ENCODE measurements at places on chromosomes 16 and 17. TPM values are rescaled to one million over a fixed set of nuclear protein-coding genes. Genes with fewer than 3 reads are reported as not detected.

GRCh38 chr16:67162506-67163163, 1.9 kb upstream of the HSF4 start:
- DNase-seq, result no peak

GRCh38 chr16:29806641-29807425, 504 bp downstream of the MAZ start:
- DNase-seq, result peak; percentile 81

DNA sequence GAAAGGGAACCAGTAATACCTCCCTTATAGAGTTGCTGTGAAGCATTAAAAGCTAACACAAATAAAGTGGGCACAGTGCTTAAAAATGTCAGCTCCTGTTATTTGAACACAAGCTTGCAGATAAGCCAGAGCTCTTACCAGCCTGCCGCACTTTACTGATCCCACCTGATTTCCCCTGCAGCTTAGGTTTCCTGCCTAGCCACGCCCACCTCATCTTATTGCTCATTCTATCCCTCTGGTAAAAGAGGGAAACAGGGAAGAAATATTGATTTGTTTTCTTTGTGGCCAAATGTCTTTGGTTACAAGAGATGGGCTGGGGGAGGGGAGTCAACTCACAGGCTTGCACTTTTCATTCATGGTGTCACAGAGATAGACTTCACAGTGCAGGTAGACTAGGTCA, 9.6 kb upstream of the GP2 start:
- DNase-seq, result no peak

DNA sequence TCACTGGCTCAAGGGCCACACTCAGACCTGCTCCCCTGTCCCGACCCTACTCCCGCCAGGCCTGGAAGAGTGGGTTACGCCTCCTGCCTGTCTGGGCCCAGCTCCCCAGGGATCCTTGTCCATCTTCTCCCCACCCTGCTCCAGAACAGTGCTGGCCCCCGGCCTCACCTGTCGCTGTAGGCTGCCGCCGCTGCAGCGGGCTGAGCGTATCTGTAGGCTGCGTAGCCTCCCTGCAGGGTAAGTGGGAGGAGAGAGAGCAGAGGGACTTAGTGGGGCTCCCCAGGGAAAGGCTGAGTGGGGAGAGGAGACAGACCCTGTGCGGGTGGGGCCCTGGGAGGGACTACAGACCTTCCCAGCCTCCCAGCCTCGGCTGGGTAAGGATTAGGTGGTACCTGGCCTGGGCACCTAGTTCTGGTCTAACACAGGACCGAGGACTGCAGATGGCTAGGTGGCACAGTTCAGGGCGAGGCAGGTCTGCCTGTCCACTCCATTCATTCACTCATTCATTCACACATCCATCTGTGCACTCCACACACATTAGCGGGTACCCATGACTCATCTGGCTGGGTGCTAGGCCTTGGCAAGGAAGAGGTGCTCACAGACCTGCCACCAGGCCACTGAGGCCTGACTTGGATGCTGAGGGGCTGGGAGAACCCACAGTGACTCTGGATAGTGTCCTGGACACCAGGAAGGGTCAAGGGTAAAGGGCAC, 20.9 kb downstream of the ENGASE start:
- peak; percentile 46 for DNase-seq

- peak; percentile 32 for DNase-seq
Measured at GRCh38 chr17:48259694-48260291, 152.2 kb downstream of the SNX11 start.

DNA sequence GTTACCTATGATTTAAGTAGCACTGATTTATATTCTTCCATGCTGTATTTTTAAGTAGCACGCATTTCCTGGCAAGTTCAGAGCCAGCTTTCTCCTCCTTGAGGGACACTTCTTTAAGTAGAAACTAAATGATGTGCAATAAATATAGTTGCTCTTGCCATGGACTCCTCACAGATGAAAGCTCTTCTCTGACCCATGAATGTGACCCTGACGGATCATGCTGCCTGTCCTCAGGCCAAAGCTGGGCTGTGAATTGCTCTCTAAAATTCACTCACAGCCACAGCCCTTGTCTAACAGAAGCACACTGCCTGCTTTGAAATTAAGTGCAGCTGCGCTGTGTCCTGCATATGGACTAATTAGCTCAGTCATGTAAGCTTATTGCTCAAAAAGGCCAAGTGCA, 438.8 kb downstream of the PMP22 start:
- DNase-seq, result no peak

DNA sequence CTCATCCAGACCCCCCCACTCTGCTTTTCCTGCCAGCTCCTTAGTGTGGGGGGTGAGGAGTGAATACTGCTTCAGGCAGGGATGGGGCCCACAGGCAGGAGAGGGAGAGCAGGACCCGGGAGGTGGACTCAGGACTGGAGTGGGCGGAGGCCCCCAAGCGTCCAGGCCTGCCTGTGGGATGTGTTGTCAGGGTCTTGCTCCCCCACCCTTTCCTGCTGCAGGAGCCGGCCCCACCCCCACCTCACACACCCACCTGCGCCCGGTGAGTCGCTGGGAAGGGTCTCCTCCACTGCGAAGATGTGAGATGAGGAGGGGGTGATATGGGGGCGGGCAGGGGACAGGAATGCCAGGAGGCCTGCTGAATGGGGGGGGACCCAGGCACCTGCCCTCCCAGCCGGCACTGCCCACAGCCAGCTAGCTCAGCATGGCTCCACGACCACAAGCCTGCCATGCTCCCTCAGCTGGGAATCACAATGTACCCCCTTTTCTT, 1.1 kb downstream of the FAM171A2 start:
- DNase-seq, result no peak

- no peak for DNase-seq
Measured at GRCh38 chr16:21645261-21645721, 7.1 kb downstream of the IGSF6 start.

GRCh38 chr16:74742051-74742481, 32.6 kb downstream of the FA2H start:
- DNase-seq, result no peak

DNA sequence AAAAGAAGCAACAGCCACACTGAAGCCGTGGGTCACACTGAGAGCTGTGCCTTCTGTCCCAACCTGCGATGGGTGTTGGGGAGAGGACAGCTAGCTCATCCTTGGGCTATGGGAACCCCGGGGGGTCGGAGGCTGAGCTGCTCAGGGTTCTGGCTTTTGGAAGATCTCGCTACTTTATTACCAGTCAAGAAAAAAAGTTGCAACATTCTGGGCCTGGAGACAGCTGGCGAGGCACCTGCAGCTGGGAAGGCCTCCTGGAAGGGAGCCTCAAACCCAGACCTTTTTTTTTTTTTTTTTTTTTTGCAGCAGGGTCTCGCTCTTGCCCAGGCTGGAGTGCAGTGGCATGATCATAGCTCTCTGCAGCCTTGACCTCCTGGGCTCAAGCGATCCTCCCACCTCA, 24.9 kb downstream of the TPSD1 start:
- DNase-seq, result no peak

DNA sequence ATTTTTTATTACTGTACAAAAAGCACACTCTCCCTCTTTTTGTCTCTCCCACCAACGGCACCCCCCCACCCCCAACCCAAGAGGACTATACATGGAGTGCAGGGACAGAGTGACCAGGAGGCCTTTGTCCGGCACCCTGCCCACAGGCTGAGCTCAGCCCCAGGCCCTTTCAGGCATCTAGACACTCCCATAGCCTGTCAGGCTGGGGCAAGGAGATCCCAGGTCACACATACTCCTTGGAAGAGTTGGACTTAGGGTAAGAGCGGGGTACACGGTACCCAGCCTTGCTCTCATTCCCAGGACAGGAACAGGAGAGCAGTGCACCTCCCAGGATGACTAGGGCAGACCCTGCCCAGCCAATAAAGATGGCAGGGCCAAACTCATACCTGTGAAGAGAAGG, 2.1 kb downstream of the CLDN7 start:
- no peak for DNase-seq

- no peak for DNase-seq
Measured at GRCh38 chr17:82964851-82965341, 114.5 kb upstream of the METRNL start.

DNA sequence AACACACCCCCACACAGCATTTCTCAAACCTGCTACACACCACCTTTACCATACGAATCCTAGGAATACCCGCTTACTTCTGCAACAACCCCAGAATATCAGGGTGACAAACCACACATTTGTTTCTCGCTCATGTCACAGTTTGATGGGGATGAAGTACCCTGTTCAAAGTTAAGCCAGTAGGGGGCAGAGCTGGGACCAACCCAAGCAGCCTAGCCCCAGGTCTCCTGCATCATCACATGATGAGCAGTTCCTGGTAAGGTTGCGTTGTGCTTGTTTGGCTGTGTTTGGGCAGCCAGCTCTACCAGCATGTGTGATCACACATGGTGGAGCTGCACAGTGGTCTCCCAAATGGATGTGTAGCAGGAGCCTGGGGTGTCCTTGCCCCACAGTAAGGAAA, 103.6 kb upstream of the C16orf82 start:
- no peak for DNase-seq

DNA sequence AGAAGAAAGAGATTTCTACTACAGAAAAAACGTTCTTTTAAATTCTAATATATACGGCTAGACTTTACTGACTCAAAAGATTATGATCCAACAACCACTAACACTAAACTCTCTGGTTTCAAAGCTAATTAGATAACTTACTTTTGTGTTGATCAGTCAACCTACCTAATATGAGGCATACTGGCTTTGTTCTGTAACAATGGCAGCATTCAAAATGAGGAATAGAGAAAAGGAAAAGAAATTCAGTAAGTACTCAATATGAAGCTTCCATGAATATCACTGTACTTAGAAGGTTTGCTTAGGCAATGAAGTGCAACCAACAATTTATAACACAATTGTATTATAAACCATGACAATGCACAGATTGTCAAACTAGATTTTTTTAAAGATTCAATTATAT, 430.5 kb upstream of the PMFBP1 start:
- DNase-seq, result no peak

DNA sequence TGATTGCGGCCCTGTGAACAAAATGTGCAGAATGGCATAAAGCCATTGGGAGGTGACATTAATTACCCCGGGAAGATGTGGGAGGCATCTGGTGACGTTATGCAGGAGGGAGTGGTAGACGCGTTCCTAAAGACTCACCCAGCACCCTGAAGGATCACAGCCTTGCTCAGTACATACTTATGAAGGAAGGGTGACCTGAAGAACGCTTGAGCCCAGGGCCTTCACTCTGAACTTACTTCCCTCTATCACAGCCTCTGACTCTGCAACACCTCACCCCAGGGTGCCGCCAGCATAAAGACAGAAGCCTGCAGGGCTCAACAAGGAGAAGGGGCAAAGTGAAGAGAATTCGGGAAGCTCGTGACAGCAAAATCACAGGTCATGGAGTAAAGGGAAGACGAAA, 9.4 kb downstream of the MFSD6L start:
- no peak for DNase-seq

GRCh38 chr16:3364774-3365427, 9.2 kb downstream of the OR2C1 start:
- no peak for DNase-seq

- no peak for DNase-seq
Measured at GRCh38 chr16:56841233-56841632, 23.8 kb upstream of the SLC12A3 start.

DNA sequence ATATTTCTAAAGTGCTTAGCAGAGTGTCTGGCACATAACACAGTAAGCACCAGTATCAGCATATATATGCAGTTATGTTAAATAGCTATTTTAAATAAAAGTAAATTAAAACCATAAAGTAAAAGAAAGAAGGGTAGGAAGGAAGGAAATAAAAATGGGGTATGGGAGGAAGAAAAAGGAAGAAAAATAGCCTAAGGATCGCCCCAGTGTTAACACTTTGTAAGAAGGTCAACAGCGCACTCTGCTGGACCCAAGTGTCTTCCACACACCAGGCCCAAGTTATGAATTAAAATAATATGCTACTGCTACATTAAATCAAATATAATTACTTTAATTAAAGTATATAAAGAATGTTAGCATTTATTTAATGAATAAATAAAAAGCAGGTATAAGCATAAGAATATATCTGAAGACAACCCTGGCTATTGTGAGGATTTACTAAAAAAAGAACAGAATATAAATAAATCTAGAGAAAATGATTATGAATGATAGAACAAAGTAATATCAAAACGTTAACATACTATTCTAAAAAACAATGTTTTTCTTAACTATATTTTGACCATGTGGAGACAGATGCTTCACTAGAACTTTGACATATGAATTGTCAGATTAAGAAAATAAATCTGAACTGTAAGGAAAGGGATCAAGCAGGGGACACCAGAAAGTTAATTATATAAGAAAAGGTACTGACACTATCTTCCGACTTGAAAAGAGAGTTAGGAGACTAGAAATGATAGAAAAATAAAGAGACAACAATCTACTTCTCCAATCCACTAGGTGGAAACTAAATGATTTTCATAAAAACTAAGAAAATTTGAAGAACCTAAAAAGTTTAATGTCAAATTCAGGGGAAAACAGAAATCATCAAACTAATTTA, 25.9 kb downstream of the BRIP1 start:
- DNase-seq, result peak; percentile 65

GRCh38 chr16:24118126-24118821, 137.9 kb upstream of the CACNG3 start:
- no peak for DNase-seq

The OR3A3 gene
- 0.23 TPM for total RNA-seq

The STH gene
- not detected for total RNA-seq

The TTLL6 gene
- not detected for total RNA-seq

The LRRC36 gene
- total RNA-seq, result 0.36 TPM

The TNFSF13 gene
- not detected for total RNA-seq

The RECQL5 gene
- total RNA-seq, result 17.7 TPM

The MSRB1 gene
- 49.1 TPM for total RNA-seq

The DNAJC7 gene
- 148 TPM for total RNA-seq

The ODAD4 gene
- 0.42 TPM for total RNA-seq

All from Daoy (cell line).